ENCODE measurements at places on chromosomes 16 and 17.
A peak's percentile ranks its signal among the peaks of the same experiment; 100 is the strongest.

DNA sequence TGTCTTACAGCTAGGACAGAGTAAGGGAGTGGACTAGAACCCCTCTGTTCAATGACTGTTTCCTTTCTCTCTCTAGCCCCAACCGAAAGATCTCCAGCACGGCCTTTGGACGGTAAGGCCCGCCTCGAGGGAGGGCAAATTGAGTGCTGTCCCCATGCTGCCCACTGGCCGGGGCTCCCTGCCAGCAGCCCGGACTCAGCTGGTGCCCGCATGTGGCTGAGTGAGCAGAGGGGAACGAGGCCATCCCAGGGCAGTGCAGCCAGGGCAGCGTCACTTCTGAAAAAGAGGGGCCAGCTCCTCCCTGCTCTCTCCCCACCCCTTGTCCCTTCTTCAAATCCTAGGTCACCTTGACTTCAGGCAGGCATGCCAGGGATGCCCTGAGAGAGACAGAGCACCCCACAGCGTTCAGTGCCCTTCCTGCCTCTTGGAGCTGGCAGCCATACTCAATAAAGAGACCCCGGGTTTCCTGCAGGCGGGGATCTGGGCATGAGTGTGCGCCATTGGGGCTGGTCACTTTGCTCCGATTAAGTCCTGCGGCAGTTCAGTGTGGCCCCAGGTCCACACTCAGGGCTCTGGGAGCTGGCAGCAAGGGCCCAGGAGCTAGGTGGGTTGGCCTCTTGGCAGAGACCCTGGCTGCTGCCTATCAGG lies 130.9 kb downstream of the RAB11FIP4 start:
- DNase-seq = no peak

DNA sequence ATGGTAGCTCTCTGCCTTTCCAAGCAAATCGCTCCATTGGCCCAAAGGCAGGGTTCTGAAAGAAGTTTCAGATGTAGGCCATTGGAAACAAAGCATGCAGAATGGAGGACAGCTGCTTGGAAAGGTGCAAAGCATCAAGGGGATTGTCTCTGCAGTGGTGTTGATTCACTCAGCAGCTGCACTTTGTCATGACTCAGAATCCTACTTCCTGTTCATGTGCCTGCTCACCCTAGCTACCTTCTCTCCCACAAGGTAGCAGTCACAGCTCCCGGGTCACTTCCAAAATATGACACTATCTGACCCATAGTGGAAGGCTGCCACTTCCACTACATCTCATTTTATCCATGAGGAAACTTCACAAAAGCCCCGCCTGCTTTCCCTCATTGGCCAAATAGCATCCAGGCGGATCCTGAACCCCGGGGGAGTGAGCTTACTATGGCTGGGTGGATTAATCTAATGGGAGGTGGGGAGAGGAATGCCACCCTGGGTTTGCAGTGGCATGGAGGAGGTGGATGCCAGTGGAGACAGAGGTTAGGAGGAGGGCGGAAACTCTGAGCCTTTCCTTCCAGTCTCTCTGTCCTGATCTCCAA lies 74.7 kb upstream of the NKD1 start:
- DNase-seq = peak; percentile 73

DNA sequence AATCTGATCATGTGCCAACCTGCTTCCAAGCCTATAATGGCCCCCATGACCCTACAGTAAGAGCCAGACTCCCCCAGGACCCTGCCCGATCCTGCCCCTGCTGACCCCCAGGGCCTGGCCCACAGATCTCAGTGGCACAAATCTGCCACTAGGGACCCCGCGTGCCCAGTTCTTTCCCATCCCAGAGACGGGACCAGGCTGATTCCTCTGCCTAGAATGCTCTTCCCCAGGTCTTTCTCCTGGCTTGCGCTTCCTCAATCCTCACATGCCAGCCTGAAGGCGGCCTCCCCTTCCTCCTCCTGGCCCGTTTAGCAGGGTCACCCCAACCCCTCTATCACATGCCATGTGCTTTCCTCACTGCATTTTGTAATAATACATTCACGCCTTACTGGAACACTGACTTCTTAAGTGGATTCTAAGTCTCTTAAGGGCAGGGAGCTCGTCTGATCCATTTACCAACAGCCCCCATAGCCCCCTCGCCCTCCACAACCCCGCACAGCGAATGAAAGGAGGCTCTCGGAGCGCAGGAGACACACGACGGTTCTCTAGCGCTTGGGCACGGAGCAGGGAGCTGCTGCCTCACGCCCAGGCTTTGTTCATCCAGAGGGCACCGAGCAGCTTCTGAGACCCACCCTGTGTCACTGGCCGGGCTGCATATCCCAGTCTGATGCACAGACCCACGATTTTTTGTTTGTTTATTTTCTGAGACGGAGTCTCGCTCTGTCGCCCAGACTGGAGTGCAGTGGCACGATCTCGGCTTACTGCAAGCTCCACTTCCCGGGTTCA lies 1.2 kb downstream of the TRIM65 start:
- DNase-seq = peak; percentile 56

DNA sequence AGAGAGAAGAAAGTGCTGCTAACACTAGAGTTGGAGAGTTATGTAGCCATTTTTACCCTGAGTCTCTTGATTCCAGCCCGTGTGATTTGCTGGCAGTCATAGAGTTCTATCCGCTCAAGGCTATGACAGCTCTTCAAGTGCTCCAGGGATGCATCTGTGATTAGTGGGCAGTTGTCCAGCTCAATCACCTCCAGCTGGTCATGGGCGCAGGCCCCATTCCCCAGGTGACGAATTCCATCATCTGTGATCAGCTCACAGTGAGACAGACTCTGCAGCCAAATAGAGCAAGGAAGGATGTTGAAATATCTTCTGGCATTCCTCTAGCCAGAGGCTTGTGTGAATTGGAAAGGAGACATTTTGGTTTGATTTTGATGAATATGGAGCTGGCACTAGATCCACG lies 38.4 kb upstream of the STAC2 start:
- DNase-seq = no peak

DNA sequence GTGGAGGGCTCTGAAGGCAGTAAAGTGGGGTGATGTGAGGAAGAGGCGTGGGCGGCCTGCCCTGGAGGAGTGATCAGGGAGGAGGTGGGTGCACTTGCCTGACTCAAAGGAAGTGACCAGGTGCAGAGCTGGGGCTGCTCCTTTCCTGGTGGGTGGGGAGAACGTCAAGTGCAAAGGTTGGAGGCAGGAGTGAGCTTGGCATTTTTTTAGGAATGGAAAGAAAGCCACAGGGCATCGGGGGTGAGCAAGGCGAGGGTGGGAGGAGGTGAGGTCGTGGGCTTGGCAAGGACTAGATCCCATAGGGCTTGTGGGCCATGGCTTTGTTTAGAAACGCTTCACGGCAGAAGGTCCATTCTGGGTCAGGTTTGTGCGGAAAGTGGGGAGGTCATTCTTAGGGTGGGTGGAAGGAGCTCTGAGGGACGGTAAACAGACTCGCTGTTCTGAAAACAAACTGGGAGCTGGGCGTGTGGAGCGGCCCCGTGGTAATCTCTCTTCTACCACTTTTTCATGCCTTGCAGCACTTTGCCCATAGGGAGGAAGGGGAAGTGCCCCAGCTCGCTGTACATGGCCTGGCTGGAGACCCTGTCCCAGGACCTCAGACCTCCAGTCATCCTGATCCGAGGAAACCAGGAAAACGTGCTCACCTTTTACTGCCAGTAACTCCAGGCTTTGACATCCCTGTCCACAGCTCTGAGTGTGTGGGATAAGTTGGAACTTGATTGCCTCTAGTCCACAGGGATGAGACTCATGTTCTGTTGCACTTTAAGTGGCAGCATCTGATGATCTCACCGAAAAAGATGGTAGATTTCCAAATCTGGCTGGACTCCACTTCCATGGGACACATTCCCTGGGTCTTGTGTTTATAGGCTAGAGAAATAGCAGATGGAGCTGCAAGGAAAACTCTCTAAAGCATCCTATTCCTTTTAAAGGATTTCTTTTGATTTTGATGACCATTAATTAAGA lies 18.9 kb upstream of the HERPUD1 start:
- no peak for DNase-seq

- DNase-seq = peak; percentile 73
Measured at GRCh38 chr17:81710514-81711308, 1.4 kb upstream of the SLC25A10 start.

DNA sequence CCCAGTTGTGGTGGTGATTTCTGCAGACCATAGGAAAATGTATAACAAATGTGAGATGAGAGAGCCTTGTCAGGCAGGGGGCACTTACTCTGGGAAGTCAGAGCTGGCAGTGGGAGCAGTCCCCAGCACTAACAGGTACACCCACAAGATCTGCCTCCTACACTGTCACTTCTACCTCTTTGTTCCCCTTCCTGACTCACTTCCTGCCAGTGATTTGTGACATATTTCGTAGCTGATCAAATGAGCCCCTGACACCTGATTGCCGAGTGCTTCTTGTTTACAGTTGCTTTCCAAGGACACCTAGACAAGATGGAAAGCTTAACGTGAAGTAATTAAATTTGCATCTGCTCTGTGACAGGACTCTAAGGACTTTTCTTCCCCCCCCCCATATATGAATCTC lies 40.5 kb downstream of the FTO start:
- DNase-seq = no peak

DNA sequence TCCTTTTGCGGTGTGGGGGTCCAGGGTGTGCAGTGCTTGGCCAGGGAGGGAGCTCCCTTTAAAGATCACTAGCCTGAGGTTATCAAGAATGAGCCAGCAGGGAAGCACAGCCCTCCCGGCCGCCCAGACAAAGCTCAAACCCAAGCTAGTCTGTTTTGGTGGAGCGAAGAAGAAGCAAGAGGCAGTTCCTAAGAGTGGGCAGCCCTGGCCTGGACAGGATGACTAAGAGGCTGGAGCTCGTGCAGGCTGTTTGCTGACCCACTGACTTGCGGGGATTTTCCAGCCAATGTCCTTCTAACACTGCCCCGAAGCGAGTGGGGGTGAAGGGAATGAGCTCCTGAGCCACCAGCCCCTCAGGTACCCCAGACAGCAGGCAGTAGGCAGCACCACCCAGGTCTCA lies 134.4 kb downstream of the COPRS start:
- DNase-seq = no peak

GRCh38 chr16:58515871-58516767 lies 802 bp downstream of the SETD6 start:
- DNase-seq = peak; percentile 90

GRCh38 chr16:70681382-70682238 lies 4.2 kb downstream of the MTSS2 start:
- DNase-seq = no peak

DNA sequence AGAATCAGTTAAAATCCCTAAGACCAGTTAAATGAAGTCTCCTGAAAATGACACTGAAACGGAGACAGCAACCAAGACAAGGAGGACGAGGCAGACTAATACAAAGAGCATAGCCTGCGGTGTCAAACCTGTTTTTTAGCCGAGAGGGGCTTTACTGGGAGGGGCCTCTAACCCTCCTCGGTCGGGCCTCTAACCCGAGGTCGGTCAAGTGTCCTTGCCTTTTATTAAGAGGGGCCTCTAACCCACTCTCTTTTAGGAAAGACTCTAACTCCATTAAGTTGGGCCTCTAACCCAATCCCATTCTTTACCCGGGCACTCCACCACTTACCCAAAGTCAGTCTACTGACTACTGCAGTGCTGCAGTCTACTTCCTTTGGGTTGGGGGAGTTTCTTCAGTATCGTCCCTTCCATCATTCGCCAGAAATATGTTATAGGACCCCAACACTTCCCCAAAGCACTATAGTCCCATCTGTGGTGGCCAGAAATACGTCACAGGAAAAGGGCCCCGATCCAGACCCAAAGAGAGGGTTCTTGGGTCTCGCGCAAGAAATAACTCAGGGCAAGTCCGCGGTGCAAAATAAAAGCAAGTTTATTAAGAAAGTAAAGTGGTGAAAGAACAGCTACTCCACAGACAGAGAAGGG lies 39.2 kb upstream of the ARL4D start:
- no peak for DNase-seq

DNA sequence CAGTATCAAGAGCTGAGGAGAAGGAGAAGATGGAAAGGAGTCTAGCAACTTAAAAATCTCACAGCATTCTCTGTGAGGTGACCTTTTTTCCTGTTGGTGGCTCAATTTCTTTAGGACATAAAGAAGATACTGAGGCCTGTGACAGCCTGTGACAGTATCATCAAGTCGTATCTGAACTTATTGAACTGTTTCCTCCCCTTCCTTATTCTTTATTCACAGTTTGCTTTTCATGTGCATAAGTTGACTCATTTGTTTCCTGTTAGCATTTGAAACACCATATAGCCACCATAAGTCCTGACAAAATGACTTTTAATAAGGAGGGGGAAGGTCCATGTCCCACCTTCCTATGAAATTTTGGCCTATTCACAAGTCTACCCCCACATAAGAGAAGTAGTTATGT lies 8.9 kb downstream of the UNK start:
- no peak for DNase-seq

- DNase-seq = no peak
Measured at GRCh38 chr17:57077000-57077399, 8.0 kb upstream of the AKAP1 start.

- no peak for DNase-seq
Measured at GRCh38 chr16:54985668-54986067, 55.0 kb downstream of the IRX5 start.

DNA sequence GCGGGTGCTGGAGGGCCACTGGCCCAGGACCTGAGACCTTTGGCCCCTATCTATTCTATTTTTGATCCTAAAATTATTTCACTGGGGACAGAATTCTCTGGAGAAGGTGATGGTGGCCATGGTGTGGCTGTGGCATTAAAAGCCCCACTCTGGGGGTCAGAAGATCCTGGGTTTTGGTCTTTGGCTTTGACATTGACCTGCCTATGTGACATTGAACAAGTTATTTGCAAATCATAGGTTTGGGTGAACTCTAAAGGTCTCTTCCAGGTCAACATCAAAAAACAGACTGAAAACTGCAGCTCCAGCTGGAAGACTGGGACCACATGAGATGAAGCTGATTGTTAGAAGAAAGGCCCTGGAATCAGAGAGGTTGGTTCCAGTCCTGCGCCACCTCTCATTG lies 2.3 kb upstream of the CDH1 start:
- no peak for DNase-seq

DNA sequence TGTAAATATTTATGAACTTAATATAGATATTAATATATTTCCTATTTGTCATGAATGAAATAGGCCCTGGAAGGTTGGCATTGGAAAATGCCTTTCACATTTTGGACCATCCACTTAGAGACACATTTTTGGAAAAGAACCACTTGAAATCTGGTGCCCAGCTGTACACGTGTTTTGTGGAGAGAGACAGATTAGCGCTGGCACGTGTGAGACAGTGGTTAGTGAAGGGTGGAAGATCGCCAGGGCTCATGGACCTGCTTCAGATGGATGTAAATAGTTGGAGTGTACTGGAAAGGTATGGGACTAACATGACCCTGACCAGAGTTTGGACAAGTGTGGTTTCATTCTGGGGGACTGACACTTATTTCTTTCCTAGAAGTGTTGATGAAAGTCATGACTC lies 222.9 kb downstream of the PRKCA start:
- no peak for DNase-seq

GRCh38 chr17:61510237-61510636 lies 58.0 kb downstream of the TBX4 start:
- no peak for DNase-seq

GRCh38 chr17:42522798-42523278 lies 13.2 kb upstream of the NAGLU start:
- DNase-seq = no peak

GRCh38 chr16:11250091-11250785 lies 5.8 kb downstream of the SOCS1 start:
- no peak for DNase-seq

GRCh38 chr16:68406458-68407152 lies 41.7 kb downstream of the SMPD3 start:
- DNase-seq = no peak
